ENCODE measurements at places on chromosomes 2 and 18.
A peak's percentile ranks its signal among the peaks of the same experiment; 100 is the strongest.

GRCh38 chr2:67899187-67899586, 163.6 kb downstream of the C1D start:
- no peak for DNase-seq

GRCh38 chr2:120804459-120804858, 68.8 kb downstream of the GLI2 start:
- peak; percentile 52 for DNase-seq

DNA sequence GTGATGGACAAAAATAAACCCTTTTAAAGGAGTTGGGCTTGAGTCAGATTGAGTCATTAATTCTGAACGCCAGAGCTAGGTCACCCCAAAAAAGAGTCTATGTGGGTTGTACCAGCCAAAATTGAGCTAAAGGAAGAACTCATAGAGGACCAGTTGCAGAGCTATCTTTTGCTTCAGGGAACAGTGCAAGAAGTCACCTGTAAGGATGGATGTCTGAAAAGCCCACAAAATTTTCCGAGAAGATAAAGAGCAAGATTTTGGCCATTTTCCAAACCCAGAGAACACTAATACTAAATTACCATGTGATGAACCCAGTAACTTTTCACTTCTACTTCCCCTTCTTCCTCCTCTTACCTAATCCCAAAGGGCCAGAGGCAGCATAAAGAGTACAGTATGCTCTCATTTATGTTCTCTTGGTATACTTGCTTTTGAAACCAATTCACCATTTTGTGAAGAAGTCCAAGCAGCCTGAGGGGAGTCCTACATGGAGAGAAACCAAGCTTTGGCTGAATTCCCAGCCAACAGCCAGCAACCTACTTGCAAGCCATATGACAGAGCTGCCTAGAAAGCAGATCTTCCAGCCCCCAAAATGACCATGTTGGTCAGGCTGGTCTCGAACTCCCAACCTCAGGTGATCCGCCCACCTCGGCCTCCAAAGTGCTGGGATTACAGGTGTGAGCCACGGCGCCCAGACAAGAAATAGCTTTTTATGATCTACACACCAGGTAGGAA, 551.7 kb downstream of the SATB2 start:
- DNase-seq, result no peak

- no peak for DNase-seq
These were observed 130.6 kb downstream of the CLIP4 start for GRCh38 chr2:29245742-29246382.

- no peak for DNase-seq
These were observed 221.3 kb upstream of the RAB6C start for GRCh38 chr2:129757915-129758783.

DNA sequence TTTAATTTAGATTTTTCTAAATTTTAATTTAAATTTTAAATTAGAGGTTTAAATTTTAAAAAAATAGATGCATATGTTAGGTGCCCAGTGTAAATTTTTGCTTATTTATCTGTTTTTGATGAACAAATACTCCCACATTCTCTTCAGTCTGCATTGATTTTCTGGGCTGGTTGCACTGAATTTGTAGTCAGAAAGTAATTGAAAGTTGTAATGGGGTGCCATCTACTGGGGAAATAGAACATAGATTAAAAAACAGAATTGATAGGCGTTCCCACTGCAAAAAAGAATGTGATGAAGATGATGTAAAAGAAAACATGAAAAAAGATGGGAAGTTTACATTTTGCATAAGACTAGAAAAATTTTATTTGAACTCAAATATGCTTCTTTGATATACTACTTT, 51.7 kb upstream of the CCDC85A start:
- DNase-seq, result peak; percentile 49

DNA sequence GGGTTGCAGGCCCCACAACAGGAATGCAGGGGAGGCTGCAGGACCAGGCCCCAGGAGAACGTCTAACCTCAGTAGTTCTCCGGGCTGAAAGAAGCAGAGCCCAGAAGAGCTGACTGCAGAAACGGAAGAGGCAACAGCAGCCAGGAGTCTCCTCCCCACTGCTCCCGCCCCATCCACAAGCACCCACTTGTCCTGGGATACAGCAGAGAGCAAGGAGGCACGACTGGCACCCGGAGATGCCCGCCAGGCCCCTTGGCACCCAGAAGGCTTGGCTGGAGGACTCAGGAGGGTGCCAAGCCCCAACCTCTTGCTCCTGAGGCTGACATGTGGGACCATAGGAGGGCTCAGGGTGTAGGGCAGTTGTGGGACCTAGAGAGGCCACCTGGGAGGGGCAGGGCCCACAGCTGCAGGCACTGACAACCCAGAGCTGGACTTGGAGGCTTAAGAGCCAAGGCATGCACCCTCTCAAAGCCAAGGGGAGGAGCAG, 29.0 kb upstream of the TNS1 start:
- DNase-seq, result no peak

DNA sequence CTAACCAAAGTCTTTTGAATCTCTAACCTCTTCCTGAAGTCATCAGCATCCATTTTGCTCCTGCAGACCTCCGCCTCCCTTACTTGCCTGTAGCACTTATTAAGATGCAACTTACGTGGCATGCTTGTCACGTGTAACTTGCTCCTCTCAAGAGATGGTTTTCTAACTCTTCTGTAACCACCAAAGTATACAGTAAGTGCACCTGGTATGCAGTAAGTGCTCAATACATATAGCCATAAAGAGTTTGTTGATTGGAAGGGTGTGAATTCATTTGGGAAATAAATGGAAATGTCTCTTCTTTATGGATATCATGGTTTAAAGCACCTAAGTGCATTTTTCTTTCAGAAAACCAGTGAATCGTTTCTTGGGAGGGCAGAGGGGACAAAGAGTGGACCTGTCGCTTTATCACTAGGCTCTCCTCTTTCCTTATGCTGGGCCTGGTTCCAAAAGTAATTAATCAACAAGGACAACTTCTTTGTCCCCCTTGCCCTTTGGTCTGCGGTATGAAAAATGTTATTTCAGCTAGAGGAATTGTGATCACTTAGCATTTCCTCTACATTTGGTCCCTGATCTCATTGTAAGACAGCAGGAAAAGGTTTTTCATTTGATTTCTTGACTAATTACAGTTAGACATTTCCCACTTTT, 370.0 kb upstream of the SPRED2 start:
- DNase-seq, result no peak

GRCh38 chr18:36460854-36461253, 163.3 kb downstream of the FHOD3 start:
- no peak for DNase-seq

GRCh38 chr2:168457190-168457895, 1.3 kb downstream of the CERS6 start:
- no peak for DNase-seq

DNA sequence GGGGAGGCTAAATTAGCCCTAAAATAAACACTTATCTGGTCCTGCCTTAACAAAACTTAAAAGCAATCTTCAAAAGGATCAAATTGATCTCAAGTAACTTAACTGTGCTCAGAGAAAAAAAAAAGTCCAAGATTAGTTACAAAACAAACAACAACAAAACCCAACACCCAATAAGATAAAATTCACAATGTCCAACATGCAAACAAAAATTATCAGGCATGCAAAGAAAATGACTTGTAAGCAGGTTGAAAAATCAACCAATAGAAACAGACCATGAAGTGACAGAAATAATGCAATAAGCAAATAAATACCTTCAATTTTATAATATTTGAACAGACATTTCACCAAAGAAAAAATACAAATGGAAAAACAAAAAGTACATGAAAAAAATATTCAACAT, 4.0 kb upstream of the REEP1 start:
- DNase-seq, result no peak

DNA sequence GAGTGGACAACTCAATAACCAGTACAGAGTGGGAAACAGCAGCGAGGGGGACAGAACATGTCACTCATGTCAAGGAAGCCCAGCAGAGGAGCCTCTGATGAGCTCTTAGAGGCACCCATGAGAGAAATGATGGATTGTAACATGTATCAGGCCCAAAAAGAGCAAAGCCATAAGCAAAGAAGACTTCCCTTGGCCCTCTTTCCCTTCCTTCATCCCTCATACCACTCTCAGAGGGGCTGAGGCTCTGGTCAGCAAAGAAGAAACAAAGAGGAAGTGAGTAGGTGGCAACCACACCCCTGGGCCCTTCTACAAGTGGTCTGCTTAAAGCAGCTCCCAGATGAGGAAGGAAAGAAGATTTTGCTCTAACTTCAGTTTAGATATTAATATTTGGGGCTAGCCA, 112.8 kb downstream of the CDC42EP3 start:
- no peak for DNase-seq

DNA sequence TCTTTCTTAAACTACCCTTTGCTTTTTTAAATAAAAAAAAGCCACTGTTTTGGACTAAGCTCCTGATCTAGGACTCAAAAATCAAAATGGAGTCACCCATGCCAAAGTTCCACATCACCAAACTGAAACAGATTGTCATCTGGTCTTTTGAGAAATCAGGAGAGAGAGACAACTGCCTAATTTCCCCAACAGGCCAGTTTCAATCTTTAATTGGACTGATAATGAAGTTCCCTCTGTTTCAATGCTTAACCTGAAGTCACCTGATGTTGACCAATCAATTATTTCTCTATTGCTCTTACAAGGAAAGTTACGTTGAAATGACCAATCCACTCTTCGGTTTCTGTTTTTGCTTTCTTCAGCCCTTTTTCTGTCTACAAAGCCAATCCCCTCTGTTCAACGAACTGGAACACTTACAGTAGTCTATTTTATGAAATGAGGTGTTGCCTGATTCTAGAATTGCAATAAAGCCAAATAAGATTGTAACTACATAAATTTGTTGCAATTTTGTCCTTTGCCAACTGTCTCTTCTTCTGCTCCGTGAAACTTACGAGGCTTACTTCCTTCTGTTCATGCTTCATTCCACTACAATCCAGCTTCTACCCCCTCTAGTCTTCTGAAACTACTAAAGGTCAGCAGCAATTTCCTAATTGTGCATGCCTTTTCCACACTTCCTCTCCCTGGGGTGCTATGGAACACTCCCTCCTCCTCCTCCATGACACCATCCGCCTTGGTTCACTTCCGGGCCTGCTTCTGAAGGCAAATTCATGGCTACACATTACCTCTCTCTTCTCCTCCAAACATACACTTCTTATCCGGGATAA, 95.2 kb upstream of the CD302 start:
- no peak for DNase-seq

DNA sequence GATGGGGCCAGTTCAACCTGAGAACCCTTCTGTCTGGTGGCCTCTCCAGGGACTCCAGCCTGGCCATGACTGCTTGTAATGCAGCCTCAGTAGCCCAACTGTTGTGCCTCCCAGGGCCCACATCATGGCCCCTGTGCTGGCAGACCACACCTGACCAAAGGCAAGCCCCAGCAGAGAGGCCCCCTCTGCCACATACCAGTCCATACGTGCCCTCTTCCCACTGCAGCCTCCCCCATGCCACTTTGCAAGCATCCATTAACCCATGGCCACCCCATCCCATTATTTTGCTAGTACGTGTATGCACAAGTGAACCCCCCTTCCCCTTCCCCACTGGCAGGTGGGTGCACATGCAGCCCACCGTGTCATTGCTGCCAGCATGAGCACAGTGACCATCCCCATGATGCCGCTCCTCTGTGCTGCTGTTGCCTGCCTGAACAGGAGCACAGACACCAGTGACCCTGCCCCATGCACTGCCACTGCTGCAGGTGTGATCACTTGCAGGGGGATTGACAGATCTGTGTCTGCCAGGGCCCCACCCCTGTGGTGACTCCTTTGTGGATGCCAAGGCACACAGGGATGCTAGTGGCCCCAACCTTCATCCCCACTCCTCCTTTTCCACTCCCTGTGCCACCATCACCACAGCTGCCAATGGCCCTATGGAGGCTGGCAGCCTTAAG, 330.0 kb upstream of the DSEL start:
- no peak for DNase-seq

- DNase-seq, result no peak
These were observed 35.1 kb downstream of the NPAS2 start for GRCh38 chr2:100855084-100855483.

GRCh38 chr2:223101340-223102039, 49.5 kb downstream of the KCNE4 start:
- DNase-seq, result no peak

DNA sequence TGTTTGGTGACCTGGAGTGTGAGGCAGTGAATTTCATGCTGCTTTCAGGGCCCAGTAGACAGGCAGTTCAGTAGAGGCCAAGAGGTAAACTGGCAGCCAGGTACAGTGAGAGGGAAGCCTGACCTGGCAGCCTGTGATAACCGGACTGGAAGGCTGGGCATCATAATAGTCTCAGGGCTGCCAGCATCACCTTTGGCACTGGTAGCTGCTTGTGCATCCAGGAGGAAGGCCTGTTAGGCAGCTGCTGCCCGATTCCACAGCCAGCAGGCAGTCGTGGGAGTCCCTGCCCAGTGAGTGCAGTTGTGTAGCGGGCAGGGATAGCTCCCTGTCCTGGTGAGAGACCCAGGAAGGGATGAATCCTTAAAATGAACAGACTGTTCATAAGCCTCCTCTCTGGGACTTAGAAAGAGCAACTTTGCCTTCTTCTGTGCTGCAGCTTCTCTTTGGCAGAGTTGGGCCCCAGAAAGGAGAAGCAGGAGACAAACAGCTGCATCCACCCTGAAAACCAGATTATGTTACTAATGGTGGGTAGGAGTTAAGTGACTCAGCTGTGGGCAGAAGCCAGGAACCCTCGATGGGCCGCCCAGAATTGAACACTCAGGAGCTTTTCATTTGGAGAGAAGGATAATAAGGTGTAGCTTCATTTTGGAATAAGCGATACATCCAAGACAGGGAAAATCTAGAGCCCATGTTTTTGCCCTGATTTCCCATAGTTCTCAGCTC, 8.1 kb upstream of the GPBAR1 start:
- DNase-seq, result no peak
